ENCODE measurements at places on chromosomes 1 and 21. TPM values are rescaled to one million over a fixed set of nuclear protein-coding genes. Genes with fewer than 3 reads are reported as not detected.

CD52 gene
- total RNA-seq = not detected

AVPR1B gene
- not detected for total RNA-seq

SLAMF9 gene
- total RNA-seq = 7.2 TPM

MX2 gene
- 39.6 TPM for total RNA-seq

SLFNL1 gene
- 0.72 TPM for total RNA-seq

TFAP2E gene
- total RNA-seq = 0.25 TPM

MTMR11 gene
- 4.8 TPM for total RNA-seq

WASF2 gene
- 43.4 TPM for total RNA-seq

VAMP3 gene
- 119 TPM for total RNA-seq

PCSK9 gene
- 0.56 TPM for total RNA-seq

TRABD2B gene
- total RNA-seq = 0.93 TPM

FAM78B gene
- 1.9 TPM for total RNA-seq

KCNA10 gene
- not detected for total RNA-seq

GABRD gene
- total RNA-seq = not detected

SPRR2G gene
- not detected for total RNA-seq

C1orf159 gene
- total RNA-seq = 5.6 TPM

PRR9 gene
- total RNA-seq = 5.4 TPM

PCP4 gene
- total RNA-seq = 2.7 TPM

VASH2 gene
- total RNA-seq = 7.6 TPM

OLFM3 gene
- not detected for total RNA-seq

RHD gene
- not detected for total RNA-seq

PKLR gene
- not detected for total RNA-seq

AMY2A gene
- total RNA-seq = not detected

ABCG1 gene
- total RNA-seq = 38.0 TPM

RGS5 gene
- total RNA-seq = 124 TPM

HHIPL2 gene
- total RNA-seq = not detected

RGS2 gene
- 101 TPM for total RNA-seq

LCE3D gene
- not detected for total RNA-seq

DTL gene
- total RNA-seq = 0.60 TPM

SPRR1B gene
- not detected for total RNA-seq

KPRP gene
- not detected for total RNA-seq
